ENCODE measurements at places on chromosomes 7 and 10.

GRCh38 chr10:86311190-86311589 lies 55.4 kb downstream of the GRID1 start:
- no peak for DNase-seq

- DNase-seq = no peak
Measured at GRCh38 chr7:128053023-128053422, 21.8 kb upstream of the LRRC4 start.

DNA sequence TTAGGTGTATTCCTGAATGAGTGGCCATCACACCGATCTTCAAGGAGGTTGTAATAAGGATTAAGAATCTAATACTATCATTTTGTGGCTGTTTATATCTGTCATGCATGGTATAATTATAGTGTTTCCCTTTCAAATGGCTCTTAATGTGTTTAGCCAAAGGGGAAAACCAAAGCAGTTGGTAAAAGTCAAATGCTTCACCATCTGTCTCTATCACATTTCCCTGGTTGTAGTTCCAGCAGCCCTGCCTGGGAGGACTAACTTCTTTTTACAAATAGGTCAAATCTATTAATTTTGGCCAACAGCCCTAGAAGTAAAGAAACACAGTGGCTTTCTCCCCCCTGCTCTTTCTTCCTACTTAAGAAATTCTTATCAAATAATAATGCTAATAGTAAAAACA lies 56.7 kb downstream of the ZNF365 start:
- no peak for DNase-seq

- no peak for DNase-seq
Measured at GRCh38 chr10:96560966-96561887, 25.6 kb downstream of the TM9SF3 start.

- no peak for DNase-seq
Measured at GRCh38 chr7:97801108-97801507, 69.2 kb downstream of the TAC1 start.

DNA sequence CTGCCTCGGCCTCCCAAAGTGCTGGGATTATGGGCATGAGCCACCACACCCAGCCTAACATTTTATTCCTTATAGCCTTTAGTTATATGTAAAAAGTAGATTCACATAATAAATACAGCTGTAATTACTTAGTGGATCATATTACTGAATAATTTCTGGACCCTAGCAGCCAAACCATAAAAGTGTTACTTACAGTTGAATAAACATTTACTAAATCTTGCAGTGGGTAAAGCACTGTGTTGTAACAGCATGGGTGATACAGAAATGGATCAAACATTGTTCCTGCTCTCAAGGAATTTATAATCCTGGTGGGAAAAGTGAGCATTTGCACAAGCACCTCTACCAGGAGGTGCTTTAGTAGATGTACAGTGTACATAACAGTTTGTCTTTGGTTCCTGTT lies 25.0 kb downstream of the BPGM start:
- no peak for DNase-seq

DNA sequence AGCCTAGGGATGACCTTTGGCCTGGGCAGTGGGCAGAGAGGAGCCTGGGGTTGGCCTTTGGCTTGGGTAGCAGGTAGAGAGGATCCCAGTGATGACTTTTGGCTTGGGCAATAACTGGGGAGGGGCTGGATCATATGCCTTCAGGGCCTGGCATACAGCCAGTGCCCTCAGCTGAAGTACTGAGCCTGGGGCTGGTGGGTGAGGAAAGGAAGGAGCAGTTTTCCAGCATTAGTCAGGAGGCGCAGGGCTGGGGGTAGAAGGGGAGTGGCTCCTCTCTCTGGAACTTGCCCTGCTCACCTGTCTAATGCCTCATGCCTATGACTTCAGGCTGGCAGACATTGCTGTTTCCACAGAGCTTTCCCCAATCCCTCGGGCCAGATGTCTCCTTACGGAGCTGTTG lies 15.2 kb upstream of the COMTD1 start:
- DNase-seq = no peak
